ENCODE measurements at places on chromosomes 6 and 20. TPM values are rescaled to one million over a fixed set of nuclear protein-coding genes. Genes with fewer than 3 reads are reported as not detected.
A peak's percentile ranks its signal among the peaks of the same experiment; 100 is the strongest.

DNA sequence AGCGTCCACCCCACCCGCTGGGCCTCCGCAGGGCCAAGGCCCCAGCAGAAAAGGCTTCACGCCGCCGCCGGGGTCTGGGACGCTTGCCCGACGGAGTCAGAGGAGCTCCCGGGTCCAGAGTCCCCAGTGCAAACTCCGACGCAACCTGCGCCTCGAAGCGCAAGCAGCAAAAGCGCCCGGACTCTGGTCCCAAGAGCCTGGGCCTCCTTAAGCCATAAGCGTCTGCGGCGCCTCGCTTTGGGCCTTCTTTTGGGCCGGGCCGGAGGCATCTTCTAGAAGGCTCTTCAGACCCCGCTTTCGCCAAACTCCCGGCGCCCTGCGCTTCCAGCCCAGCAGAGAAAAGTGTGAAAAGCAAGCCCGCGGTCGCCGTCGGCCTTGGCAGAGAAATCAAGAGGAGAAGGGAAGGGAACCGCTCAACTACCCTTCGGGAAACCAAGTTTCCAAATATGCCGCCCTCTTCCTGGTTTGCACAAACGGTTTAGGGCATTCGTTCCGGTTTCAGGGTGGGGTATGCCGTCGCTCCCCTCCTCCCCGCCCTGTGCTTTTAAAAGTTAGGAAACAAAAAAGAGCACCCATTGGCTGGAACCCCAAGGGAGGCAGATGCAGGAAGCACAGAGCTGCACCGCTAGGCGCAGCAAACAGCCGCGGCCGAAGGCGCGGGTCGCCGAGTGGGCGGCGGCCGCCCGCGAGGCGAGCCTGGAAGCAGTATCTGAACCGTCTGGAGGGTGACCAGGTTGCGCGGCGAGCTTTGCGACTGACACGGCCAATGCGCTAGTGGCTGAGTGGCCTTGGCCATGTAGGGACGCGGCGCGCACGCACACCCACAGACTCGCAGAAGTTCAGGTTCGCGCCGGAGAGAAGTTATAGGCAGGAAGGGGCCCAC is 1.2 kb downstream of the TBX18 start:
- DNase-seq: no peak

- peak; percentile 66 for DNase-seq
Measured at GRCh38 chr6:34391786-34392496, 528 bp downstream of the NUDT3 start.

GRCh38 chr20:29325304-29325640 is 1932.2 kb upstream of the DEFB115 start:
- no peak for DNase-seq

GRCh38 chr6:15916581-15916980 is 212.3 kb upstream of the MYLIP start:
- DNase-seq: no peak

GRCh38 chr20:49964964-49965780 is 17.6 kb upstream of the SNAI1 start:
- peak; percentile 42 for DNase-seq

- DNase-seq: no peak
Measured at GRCh38 chr20:34561661-34562060, 3.1 kb downstream of the MAP1LC3A start.

DNA sequence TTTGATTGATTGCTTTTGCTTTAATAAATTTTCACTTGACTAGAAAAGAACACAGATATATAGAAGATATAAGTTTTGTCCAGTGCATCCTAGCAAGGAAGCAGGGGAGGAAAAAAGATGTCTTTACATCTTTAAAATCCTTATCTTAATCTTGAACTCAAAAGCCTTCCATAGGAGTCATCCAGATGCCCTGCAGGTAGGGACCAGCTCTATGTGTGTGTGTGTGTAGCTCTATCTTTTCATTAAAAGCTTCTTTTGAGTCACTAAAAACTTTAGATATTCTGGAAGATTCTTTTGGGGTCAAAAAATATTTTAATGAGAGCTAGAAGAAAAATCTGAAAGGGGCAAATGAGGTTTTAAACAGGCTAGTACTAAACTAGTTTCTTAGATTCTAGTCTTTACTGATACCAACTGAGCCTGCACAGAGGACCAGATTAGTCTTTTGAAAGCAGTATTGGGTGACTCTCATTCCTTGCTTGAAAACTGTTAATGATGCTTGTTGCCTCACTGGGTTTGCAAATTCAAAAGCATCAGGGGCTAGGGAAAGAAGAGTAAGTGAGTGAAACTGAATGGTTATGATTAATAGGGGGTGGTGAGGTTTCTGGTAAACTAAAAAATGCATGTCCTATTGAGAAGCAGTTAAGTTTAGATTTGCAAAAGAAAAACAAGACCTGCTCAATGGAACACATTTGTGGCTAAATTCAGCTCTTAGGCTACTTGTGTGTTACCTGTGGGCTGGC is 40.6 kb upstream of the JAG1 start:
- no peak for DNase-seq

DNA sequence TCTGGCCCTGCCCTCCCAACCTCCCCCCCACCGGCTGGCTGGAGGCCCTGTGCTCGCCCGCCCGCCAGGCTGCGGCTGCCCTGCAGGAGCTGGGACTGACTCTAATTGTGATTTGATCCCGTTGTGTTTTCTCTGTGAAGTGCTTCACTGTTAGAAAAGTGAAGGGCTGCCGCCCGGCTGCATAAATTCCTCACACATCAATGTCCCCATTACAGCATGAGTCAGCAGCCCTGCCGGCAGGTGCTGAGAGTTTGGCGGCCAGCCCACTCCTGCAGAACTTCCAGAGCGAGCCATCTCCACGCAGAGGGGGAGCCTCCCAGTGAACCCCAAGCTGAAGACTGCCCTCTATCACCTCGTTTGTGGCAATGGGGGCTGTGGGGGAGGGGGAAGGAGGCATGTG is 137.9 kb downstream of the DLL1 start:
- peak; percentile 62 for DNase-seq

DNA sequence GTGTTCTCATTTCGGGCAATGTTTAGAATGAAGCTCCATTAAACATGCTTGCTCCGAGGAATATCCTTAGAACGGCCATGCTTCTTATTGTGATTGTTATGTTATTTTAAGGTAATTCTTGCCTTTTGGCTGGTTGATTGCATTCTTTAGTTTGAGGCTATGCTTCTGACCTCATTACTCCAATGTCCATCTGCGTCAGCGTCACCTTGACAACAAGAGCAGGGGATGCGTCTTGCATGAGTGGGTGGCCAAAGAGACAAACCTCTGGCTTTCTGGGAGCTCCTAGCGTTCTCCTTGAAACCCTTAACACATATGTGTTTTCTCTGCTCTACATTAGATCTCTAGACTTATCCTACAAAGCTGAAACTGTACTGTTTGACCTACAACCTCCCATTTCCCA is 184.3 kb downstream of the THBS2 start:
- DNase-seq: no peak

- DNase-seq: no peak
Measured at GRCh38 chr20:41393705-41394066, 27.1 kb upstream of the EMILIN3 start.

IFNGR1 gene
- total RNA-seq: 51.9 TPM

SLC17A1 gene
- 0.64 TPM for total RNA-seq
